HCT116 (cell line): ENCODE measurements at places on chromosomes 1 and 21. TPM values are rescaled to one million over a fixed set of nuclear protein-coding genes. Genes with fewer than 3 reads are reported as not detected.

GRCh38 chr21:29189353-29189752, 58.9 kb downstream of the MAP3K7CL start:
- no peaks in the 10 kb centered on the region for H3K36me3 ChIP-seq
- H3K4me3 ChIP-seq = no peak overlapping the region
- no peaks in the 10 kb centered on the region for H3K27me3 ChIP-seq
- H3K4me1 ChIP-seq = peaks cover 10% of the 10 kb centered on the region
- DNase-seq = no peak

DNA sequence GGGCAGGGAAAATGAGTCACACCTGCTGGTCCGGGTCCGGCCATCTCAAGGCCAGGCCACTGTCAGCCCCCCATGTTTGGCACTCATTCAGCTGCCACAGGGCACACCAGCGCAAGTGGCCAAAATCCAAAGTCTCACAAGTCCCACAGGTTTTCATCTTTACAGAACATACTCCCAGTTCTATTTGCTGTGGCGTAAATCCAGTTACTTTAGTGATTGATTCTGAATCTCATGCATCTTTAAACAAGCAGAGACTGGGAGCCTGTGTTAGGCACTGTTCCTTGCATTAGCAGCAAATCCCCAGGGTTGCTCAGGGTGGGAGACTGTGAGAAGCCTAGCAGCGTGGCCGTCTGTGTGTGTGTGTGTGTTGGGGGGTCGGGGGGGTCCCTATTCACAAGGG, 1.1 kb upstream of the SLC2A5 start:
- no peaks in the 10 kb centered on the region for H3K27me3 ChIP-seq
- H3K4me1 ChIP-seq = no peaks in the 10 kb centered on the region
- H3K4me3 ChIP-seq = no peak overlapping the region
- H3K27ac ChIP-seq = no peak overlapping the region
- no peaks in the 10 kb centered on the region for H3K36me3 ChIP-seq

GRCh38 chr1:89640440-89640839, 7.5 kb downstream of the LRRC8C start:
- no peak for DNase-seq
- H3K27ac ChIP-seq = no peak overlapping the region
- no peaks in the 10 kb centered on the region for H3K36me3 ChIP-seq
- H3K27me3 ChIP-seq = no peaks in the 10 kb centered on the region
- peaks cover 12% of the 10 kb centered on the region for H3K4me1 ChIP-seq
- H3K4me3 ChIP-seq = no peak overlapping the region

GRCh38 chr21:22880573-22880972, 1882.4 kb downstream of the NCAM2 start:
- H3K27me3 ChIP-seq = no peaks in the 10 kb centered on the region
- no peak overlapping the region for H3K27ac ChIP-seq
- no peaks in the 10 kb centered on the region for H3K4me1 ChIP-seq
- DNase-seq = no peak

GRCh38 chr1:167789501-167789900, 67.7 kb downstream of the MPZL1 start:
- no peak overlapping the region for H3K27ac ChIP-seq
- H3K4me3 ChIP-seq = no peak overlapping the region
- H3K27me3 ChIP-seq = no peaks in the 10 kb centered on the region
- peaks cover 21% of the 10 kb centered on the region for H3K36me3 ChIP-seq

Gene PPM1J
- total RNA-seq = 7.5 TPM

Gene RFX5
- 52.7 TPM for total RNA-seq
